ENCODE measurements at places on chromosomes 1 and 21.

- no peaks in the 10 kb centered on the region for H3K4me1 ChIP-seq
- H3K4me3 ChIP-seq: no peak overlapping the region
- DNase-seq: no peak
- H3K27me3 ChIP-seq: no peaks in the 10 kb centered on the region
Observed at GRCh38 chr1:151891512-151891911, 17.8 kb downstream of the THEM4 start.

- H3K4me3 ChIP-seq: no peak overlapping the region
- H3K36me3 ChIP-seq: no peaks in the 10 kb centered on the region
- H3K27me3 ChIP-seq: no peaks in the 10 kb centered on the region
Observed at GRCh38 chr1:241600496-241600901, 39.7 kb downstream of the CHML start.

GRCh38 chr1:166944186-166944967 is 31.0 kb downstream of the ILDR2 start:
- no peaks in the 10 kb centered on the region for H3K27me3 ChIP-seq
- DNase-seq: no peak
- H3K36me3 ChIP-seq: no peaks in the 10 kb centered on the region
- no peaks in the 10 kb centered on the region for H3K4me1 ChIP-seq
- no peak overlapping the region for H3K27ac ChIP-seq

- H3K4me1 ChIP-seq: 0 out of 2 replicates have a peak, but pooled peaks cover 4% of the 10 kb centered on the region
- H3K4me3 ChIP-seq: peak overlapping the region; percentile 52
- no peaks in the 10 kb centered on the region for H3K36me3 ChIP-seq
- peak overlapping the region; percentile 87 for H3K27ac ChIP-seq
- DNase-seq: no peak
Observed at GRCh38 chr1:202888221-202888530, 773 bp downstream of the RABIF start.

- H3K4me1 ChIP-seq: no peaks in the 10 kb centered on the region
- no peak within 1 kb of the TSS for H3K4me3 ChIP-seq
- no peaks in the 10 kb centered on the region for H3K27me3 ChIP-seq
- DNase-seq: no peak
- H3K27ac ChIP-seq: no peak within 1 kb of the TSS
- H3K36me3 ChIP-seq: no peaks in the 10 kb centered on the region
Observed at GRCh38 chr1:66752000-66752592, at the start of gene DYNLT5. Gene DYNLT5 (plus strand): TSS chr1:66752459. CDS start chr1:66754659, 2,200 bp downstream.

DNA sequence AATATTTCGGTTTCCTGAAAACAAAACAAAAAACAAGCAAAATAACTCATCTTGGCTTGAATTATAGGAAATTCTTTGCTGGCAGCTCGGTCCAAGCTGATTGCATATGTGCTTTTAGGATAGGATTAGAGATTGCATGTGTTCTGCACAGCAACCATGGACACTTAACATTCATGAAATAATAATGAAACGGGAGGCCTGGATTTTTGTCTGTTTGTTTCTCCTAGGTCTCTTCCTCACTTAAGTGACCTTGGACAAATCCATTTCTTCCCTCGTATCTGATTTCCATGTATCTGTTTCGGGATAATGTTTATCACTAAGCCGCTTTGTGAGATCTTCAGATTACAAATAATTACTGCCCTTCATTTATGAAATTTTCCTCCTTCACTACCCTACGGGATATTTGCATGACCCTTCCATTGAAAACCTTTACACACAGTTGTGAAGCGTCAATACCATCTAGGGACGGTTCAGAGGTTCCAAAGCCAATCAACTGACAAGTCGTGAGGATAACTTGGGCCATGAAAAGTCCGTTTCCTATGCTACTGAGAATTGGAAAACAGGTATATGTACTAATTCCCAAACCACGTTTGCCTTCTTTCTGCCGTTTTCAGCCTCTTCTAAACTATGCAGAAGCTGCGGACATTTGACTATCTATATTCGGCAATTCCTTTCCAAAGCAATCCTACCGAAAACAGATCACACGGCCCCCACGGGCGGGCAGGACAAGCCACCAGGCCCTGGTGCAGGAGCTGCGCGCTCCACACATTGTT is 1.3 kb upstream of the H3-3A start:
- H3K36me3 ChIP-seq: no peaks in the 10 kb centered on the region
- no peaks in the 10 kb centered on the region for H3K27me3 ChIP-seq
- peak overlapping the region; percentile 89 for H3K27ac ChIP-seq
- DNase-seq: no peak
- peak overlapping the region; percentile 93 for H3K4me3 ChIP-seq

DNA sequence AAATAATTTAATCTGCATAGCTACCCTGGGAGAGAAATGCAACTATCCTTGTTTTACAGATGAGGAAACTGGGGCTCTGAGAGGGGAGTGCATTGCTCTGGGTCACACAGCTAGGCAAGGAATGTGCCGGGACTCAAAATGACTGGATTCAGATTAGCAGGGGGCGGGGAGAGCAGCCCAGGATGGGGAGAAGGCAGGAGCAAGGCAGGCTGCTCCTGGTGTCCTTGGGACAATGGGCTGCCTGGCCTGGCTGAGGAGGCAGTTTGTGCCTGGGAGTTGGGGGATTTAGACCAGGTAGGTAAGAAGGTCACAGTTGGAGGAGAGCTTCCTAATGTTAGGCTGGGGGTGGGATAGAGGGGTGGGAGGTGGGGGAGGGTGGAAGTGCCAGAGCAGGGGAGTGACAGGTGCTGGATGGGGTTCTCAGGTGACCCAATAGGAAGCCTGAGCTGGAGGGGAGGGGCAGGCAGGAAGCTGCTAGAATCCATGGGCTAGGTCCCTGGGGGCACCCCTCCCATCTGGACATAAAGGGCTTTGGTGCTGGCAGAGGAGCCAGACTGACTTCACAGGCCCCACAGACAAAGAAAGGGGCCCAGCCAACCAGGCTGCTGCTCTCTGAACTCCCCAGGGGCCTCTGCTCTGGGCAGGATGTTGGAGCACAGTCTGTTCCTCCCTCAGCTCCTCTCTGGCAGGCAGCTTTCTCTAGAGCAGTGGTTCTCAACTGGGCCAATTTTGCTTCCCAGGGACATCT is 29.0 kb downstream of the TRIM62 start:
- H3K27ac ChIP-seq: peak overlapping the region; percentile 60
- no peak overlapping the region for H3K4me3 ChIP-seq
- H3K27me3 ChIP-seq: no peaks in the 10 kb centered on the region
- no peak for DNase-seq
- no peaks in the 10 kb centered on the region for H3K36me3 ChIP-seq

- no peaks in the 10 kb centered on the region for H3K36me3 ChIP-seq
- no peak overlapping the region for H3K27ac ChIP-seq
- no peaks in the 10 kb centered on the region for H3K27me3 ChIP-seq
- H3K4me3 ChIP-seq: no peak overlapping the region
Observed at GRCh38 chr1:235275223-235275622, 52.8 kb downstream of the ARID4B start.

DNA sequence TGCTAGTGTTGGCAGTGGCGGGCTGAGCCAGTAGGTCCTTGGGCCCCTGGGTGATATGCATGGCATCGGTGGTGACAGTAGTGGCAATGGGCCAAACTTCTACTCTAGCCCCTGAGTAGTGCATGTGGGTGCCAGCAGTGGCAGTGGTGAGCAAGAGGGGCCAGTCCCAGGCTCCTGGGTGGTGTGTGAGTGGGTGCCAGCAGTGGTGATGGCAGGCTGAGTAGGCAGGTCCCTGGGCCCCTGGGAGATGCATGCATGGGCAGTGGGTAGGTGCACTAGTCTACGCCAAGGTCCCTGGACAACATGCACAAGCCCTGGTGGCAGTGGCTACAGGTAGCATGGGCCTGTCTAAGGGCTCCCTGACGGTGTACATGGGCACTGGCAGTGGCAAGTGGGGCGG is 24.6 kb upstream of the TTC22 start:
- H3K4me1 ChIP-seq: no peaks in the 10 kb centered on the region
- no peak for DNase-seq
- H3K36me3 ChIP-seq: no peaks in the 10 kb centered on the region
- H3K27ac ChIP-seq: no peak overlapping the region
- no peak overlapping the region for H3K4me3 ChIP-seq

GRCh38 chr1:152020849-152021248 is 16.0 kb downstream of the S100A11 start:
- H3K4me3 ChIP-seq: no peak overlapping the region
- no peak overlapping the region for H3K27ac ChIP-seq
- DNase-seq: no peak
- no peaks in the 10 kb centered on the region for H3K36me3 ChIP-seq
- peaks cover 13% of the 10 kb centered on the region for H3K4me1 ChIP-seq

DNA sequence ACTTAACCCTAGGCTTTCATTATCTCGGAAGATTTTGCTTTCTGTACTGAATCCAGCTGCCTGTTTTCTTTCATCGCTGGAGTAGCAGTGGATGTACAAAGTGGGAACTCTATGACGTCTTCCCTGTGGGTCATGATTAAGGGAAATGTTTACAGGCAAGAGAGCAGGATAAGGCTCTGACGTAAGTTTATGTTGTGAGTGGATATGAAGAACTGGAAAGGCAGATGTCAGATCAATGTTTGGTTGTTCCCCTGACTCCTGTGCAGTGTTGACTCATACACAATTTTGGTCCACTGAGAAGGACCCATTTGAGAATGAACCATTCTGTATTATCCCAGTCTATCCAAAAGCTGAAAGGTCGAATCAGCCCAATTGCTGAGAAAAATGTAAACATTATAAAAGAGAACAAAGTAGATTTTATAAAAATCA is 292.4 kb downstream of the GRIK1 start:
- DNase-seq: no peak
- H3K27me3 ChIP-seq: no peaks in the 10 kb centered on the region
- no peaks in the 10 kb centered on the region for H3K36me3 ChIP-seq
- peaks cover 23% of the 10 kb centered on the region for H3K4me1 ChIP-seq
- no peak overlapping the region for H3K27ac ChIP-seq

- H3K27ac ChIP-seq: no peak overlapping the region
- H3K4me1 ChIP-seq: peaks cover 6% of the 10 kb centered on the region
- H3K27me3 ChIP-seq: no peaks in the 10 kb centered on the region
- no peak for DNase-seq
Observed at GRCh38 chr1:22142315-22143064, 407 bp downstream of the WNT4 start.

GRCh38 chr1:86756062-86756406 is 51.7 kb downstream of the SH3GLB1 start:
- no peaks in the 10 kb centered on the region for H3K27me3 ChIP-seq
- H3K4me3 ChIP-seq: no peak overlapping the region
- no peak overlapping the region for H3K27ac ChIP-seq
- H3K4me1 ChIP-seq: peaks cover 17% of the 10 kb centered on the region
- no peak for DNase-seq

- peaks cover 12% of the 10 kb centered on the region for H3K4me1 ChIP-seq
- H3K27me3 ChIP-seq: no peaks in the 10 kb centered on the region
- no peak overlapping the region for H3K27ac ChIP-seq
Observed at GRCh38 chr1:206703661-206704060, 19.0 kb downstream of the MAPKAPK2 start.

DNA sequence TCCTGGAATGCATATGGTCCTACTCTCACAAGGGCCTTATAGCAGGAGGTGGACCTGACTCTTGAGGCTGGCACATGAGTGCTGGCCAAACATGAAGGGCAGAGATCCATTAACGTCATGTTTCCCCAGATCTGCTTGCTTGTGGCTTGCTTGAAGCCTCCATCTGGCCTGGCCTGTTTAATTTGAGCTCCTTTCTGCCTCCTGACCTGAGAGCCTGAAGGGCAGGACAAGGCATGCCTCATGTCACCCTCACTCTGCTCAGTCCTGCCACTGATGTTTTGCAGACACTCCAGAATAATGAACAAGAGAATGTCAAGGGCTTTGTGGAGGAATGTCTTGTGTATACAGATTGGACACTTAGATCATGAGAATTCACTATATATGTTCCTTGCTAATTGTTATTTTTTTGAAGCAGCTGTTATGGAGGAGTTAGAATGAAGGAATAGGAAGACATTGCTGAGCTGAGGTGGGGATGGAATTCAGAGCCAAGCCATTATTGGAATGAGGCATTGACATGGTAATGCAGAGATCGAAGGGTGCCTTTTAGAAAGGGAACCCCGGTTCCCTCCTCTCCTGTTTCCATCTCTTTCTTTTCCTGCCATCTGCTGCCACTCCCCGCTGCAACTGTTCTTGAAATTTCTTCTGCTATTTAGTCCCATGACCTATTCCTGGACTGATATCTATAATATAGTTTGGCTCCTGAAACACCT is 457.0 kb upstream of the PROX1 start:
- DNase-seq: no peak
- no peaks in the 10 kb centered on the region for H3K4me1 ChIP-seq
- no peaks in the 10 kb centered on the region for H3K27me3 ChIP-seq

GRCh38 chr1:111290630-111291029 is at the start of gene CHIA:
Gene CHIA (plus strand): TSS chr1:111290851. CDS start chr1:111310468, 19,617 bp downstream.
- H3K27me3 ChIP-seq: no peaks in the 10 kb centered on the region
- no peaks in the 10 kb centered on the region for H3K36me3 ChIP-seq
- H3K4me3 ChIP-seq: no peak within 1 kb of the TSS
- no peak for DNase-seq
- H3K4me1 ChIP-seq: peaks cover 15% of the 10 kb centered on the region

DNA sequence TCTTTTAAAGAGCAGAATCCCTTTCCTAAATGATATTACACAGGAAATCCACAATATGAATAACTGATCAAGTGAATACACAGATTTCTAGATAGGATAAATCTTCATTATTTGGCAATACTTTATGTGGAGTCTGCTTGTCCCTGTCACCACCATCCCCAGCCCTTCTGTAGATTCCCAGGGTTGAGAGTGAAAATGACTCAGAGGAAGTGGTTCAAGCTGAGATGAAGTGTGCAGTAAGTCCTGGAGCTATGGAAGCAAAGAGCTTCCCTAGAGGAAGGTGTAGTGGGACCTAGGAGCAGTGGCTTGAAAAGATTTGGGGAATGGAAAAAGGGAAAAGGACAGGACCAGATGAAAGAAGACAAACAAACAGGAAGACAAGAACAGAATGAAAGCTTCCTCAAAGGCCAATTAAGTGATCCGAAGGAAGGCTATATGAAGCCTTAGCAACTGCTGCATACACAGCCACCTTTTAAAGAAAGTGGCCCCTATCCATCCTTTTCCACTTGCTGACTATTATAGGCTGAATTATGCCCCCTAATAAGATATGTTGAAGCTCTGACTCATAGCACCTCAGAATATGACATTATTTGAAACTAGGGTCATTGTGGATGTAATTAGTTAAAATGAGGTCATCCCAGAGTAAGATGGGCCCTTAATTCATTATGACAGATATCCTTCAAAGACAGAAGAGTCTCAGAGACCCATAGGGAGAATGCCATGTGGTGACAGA is 96.5 kb upstream of the CAMK1G start:
- no peaks in the 10 kb centered on the region for H3K4me1 ChIP-seq
- no peak overlapping the region for H3K4me3 ChIP-seq
- H3K27ac ChIP-seq: no peak overlapping the region
- DNase-seq: no peak

DNA sequence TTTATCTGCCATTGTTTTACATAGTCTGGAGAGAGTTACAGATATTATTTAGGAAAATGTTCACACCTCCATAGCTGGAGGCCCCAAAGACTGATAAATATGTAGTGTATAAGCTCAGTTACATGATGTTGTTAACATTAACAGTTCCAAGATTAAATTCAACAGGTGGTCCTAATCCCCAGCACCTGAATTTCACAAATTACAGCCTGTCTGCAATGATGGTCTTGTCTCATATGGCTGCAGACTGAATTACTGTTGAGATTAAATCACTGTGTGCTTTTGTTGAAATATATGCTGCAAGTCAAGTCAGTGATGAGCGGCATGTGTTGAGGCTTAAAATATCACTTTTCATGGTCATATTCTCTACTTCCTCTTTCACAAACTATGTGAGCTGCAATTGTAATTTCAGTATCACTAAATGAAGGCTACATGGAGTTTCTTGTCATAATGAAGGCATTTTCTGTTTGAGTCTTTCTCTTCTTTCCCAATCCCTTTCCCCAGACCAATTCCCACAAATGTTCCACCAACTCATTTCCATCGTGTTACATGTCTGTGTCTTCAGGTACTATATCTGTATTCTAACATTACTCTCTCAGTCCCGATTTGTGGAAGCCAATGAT is 4.2 kb downstream of the ST6GALNAC5 start:
- no peak overlapping the region for H3K27ac ChIP-seq
- H3K4me1 ChIP-seq: no peaks in the 10 kb centered on the region
- no peak for DNase-seq
- no peak overlapping the region for H3K4me3 ChIP-seq

All from Caco-2 (cell line).